ENCODE measurements at places on chromosomes 3 and 15. TPM values are rescaled to one million over a fixed set of nuclear protein-coding genes. Genes with fewer than 3 reads are reported as not detected.
A peak's percentile ranks its signal among the peaks of the same experiment; 100 is the strongest.

- no peak for DNase-seq
Measured at GRCh38 chr3:41125258-41125657, 74.0 kb upstream of the CTNNB1 start.

CTSH gene
- 24.1 TPM for total RNA-seq

DNA sequence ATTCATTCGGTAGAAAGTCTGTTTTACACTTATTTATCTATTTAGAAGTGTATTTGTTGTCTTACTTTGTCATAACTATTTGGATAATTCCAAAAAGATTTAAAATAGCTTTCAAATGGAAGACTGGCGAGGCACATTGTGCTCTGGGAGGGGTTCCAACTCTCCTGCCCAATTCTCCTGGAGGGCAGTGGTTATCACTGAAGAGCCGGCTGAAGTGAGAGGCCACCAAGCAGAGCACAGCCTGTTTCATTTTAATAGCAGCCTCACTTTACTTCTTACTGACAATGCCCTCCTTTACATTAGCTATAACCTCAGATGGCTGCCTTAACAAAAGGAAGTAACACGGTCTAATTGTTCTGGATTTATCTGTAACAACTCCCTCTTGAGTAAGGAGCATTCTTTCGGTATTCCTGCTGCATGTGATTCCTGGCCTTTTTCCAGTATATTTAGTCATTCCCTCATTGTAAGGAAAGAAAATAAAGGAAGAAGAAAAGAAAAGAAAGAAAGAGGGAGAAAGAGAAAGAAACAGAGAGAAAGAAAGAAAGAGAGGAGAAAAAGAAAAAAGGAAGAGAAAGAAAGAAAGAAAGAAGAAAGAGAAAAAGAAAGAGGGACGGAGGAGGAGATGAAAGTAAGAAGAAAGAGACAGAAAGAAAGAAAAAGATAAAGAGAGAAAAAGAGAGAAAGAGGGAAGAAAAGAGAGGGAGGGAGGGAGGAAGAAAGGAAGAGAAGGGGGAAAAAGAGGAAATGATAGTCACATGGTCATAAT, 339.8 kb upstream of the WNT5A start:
- peak; percentile 4 for DNase-seq

ISY1 gene
- 51.0 TPM for total RNA-seq

DNA sequence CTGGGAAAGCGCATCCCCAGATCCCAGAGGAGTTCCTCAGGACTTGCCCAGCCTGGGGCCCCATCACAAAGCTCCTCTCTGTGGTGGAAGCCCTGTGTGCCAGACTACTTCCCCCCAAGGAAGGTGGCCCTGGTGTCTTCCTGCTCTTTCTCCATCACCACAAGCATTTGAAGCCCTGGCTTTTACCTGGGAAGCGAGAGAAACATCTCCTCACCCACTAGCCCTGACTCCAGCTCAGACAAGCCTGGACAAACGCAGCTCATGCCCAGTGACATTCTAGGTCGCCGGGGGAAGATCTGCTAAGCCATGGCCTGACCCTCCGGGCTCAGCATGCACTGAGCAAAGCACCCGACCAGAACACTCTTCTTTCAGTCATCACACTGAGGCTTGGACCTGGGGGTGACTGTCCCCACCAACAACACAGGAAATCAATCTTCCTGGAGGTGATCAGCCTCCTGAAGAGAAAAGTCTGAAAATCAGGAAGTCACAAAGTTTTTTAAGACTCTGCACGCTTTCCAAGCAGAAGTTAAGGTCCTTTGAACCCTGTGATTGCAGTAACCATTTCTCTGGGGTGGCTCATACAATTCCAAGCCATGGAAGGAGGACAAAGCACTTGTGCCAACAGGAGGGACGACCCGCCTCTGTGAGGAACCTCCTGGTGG, 40.8 kb downstream of the KLHL25 start:
- DNase-seq: no peak

KCNMB3 gene
- 0.08 TPM for total RNA-seq

GRCh38 chr15:80780416-80781221, 1.4 kb downstream of the CEMIP start:
- peak; percentile 69 for DNase-seq

UROC1 gene
- total RNA-seq: not detected
